Islet precursor cell (in vitro differentiated cells): ENCODE measurements at places on chromosomes 4 and X.

DNA sequence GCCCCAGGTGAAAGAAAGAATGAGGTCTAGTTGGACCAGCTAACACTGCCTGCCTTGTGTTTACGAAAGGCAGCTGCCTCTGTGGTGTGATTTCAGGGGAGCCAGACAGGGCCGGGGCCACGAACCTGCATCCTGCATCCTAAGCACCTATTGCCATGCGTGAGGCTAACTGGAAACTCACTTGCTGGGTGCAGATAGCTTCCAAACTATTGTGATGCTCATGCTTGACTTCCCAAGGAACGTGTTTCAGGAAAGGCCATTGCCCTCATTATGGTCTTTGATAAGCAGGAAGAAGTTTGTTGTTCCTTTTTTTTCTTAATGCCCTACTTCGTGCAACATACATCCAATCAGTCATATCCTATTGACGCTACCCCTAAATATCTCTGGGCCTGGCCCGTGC, 2.3 kb upstream of the IRF2 start:
- DNase-seq = no peak

- no peak for DNase-seq
These were observed 580.6 kb downstream of the INPP4B start for GRCh38 chr4:142265536-142265935.

DNA sequence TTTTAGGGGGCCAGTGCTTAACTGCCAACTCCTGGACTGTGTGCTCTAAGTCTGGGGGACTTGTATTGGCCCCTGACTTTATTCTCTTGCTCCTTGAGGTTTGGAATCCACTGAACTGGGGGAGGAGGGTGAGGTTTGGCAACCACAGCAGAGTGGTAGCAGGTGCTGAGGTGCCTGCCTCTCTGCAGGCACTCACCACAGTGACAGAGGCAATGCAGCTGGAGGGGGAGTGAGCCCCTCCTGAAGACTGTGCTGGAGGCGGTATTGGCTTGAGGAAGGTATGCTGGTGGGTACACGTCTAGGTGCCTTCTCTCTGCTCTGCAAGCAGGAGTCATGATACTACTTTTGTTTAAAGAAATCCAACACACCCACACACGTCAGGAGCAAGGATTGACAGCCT, 24.6 kb downstream of the CFAP299 start:
- no peak for DNase-seq

GRCh38 chr4:184969610-184970009, 48.7 kb upstream of the HELT start:
- DNase-seq = peak; percentile 20

GRCh38 chr4:184446132-184446658, 28.2 kb downstream of the IRF2 start:
- DNase-seq = peak; percentile 14

DNA sequence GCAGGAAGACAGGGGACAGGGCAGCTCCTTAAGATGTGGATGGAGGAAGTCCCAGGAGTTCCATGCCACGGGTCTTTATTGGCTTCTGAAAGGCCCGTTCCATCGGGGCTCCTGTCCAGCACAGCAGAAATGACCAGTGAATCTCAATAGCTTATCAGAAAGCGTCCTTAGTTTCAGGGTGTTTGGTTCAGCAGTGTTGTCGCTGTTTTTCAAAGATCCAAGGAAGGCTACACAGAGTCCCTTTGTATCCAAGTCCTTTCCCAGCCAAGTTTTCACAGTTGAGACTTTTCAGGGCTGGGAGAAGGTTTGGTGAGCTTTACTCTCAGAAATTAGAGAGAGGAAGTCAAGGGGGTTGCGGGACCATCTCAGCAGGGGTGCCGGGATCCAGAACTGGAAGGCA, 5.0 kb upstream of the ZCCHC4 start:
- no peak for DNase-seq

- no peak for DNase-seq
These were observed 24.3 kb downstream of the TMEM192 start for GRCh38 chr4:165088366-165088765.

- no peak for DNase-seq
These were observed 161.9 kb downstream of the ZNF518B start for GRCh38 chr4:10295301-10295700.

DNA sequence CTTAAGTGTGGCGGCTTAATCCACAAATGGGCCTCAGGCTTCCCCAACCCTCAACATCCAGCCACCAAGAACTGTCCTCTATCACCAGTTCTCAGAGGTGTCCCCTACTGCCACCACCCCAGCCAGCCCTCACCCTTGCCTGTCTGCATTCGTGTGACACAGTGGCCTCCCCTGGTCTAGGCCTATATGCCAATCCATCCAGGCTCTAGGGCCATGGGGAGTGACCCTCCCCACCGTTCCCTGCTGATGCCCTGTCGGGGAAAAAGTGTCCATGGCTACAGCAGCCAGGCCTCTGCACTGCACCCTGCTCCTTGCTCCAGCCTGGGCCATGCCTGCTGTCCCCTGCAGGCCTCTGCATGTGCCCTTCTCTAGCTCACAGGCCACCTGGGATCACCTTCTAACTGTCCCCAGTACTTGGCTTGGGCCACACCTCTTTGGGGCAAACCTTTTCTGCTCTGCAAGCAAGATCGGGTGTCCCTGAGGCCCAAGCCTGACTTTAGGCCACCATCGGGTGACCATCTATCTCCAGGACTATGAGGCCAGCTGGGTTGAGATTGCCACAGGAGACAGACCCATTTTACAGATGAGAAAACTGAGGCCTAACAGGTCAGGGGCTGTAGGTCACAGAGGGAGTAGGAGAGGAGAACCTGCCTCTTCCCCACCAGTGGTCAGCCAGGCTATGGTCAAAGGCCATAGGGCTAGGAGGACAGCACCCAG, 75.8 kb downstream of the JAKMIP1 start:
- DNase-seq = peak; percentile 46

GRCh38 chrX:283115-283845, 2.1 kb downstream of the PLCXD1 start:
- DNase-seq = peak; percentile 96

GRCh38 chr4:38128478-38129459, 168.6 kb downstream of the PTTG2 start:
- DNase-seq = peak; percentile 73

GRCh38 chrX:133726211-133726630, 259.2 kb downstream of the GPC3 start:
- DNase-seq = no peak

DNA sequence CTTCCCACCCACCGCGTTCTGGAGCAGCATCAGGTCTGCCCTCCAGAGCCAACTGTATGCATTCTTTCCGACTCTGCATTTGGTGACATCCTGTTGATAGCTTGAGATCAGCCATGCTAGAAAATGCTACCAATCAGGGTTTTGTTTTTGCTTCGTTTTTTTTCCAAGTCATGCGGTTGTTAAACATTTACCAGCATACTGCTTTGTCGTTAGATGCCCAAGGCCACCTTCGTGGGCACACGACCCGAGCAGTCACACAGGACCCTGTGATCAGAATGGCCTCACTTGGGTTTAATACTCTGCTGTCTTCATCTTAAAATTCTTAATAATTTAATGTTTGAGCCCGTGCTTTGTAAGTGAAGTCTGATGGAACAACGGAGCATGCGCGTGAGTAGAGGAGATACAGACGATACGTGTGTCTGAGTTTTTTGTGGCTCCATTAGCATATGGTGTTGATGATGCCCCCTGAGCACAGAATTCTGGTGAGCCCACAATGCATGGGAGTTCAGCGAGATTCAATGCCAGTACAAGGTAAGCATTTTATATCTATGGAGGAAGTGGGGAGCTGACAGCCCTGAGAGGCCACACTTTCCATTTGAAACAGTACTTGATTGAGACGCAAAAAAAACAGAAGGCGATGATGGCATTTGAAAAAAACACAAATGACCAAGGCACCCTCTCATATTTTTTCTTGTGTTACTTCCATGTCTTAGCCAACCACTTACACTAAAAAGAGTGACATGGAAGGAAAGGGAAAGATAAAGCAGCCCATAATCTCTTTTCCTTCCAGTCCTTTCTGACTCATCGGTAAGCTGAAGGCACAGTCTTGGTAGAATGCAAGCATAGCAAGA, 323.6 kb downstream of the BCOR start:
- no peak for DNase-seq
